ENCODE measurements at places on chromosomes 11 and 22. TPM values are rescaled to one million over a fixed set of nuclear protein-coding genes. Genes with fewer than 3 reads are reported as not detected.
A peak's percentile ranks its signal among the peaks of the same experiment; 100 is the strongest.

DNA sequence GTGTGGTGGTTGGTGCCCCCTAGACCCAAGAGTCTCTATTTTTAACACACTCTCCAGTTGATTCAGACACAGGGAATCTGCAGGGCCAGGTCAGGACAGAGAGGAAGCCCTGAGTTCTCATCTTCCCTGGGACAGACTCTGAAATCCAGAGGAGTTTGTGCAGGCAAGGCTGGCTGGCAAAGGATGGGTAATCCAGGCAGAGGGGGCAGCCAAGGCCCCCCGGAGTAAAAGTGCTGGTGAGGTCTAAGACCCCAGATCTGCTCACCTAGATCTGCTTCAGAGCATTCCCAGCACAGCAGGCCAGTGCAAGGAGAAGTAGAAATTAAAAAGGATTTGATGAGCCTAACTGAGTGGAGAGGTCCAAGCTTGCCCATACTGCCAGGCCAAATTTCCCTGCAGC is 40.6 kb upstream of the MN1 start:
- no peak overlapping the region for H3K27ac ChIP-seq
- no peaks in the 10 kb centered on the region for H3K4me1 ChIP-seq
- no peaks in the 10 kb centered on the region for H3K27me3 ChIP-seq
- DNase-seq = no peak
- no peak overlapping the region for H3K4me3 ChIP-seq
- peaks cover 13% of the 10 kb centered on the region for H3K36me3 ChIP-seq

THY1 gene
- 2.0 TPM for total RNA-seq

GRCh38 chr11:126060757-126061171 is 1.9 kb downstream of the CDON start:
- no peak overlapping the region for H3K27ac ChIP-seq
- H3K36me3 ChIP-seq = no peaks in the 10 kb centered on the region
- H3K27me3 ChIP-seq = peaks cover 49% of the 10 kb centered on the region
- DNase-seq = no peak

SOX6 gene
- not detected for total RNA-seq

DNA sequence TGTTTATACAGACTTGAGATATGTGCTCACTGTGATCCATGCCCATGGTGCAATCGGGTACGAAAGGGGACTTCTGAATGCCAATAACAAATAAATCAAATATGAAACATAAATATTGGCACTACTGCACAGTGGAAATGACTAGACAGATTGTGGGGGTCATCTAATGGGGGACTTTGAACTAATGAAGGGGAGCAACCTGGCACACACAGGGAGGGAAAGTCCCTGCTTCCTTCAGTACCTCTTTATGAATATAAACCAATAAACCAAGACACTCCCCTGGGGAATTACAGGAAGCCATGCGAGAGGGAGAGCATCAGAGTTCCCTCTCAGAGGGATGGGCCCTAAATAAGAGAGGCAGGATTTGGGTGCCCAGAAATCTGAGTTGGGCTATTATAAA is 21.1 kb downstream of the MIF start:
- no peak overlapping the region for H3K4me3 ChIP-seq
- no peak overlapping the region for H3K27ac ChIP-seq
- peaks cover 27% of the 10 kb centered on the region for H3K4me1 ChIP-seq
- H3K27me3 ChIP-seq = no peaks in the 10 kb centered on the region
- DNase-seq = no peak
- H3K36me3 ChIP-seq = peaks cover 4% of the 10 kb centered on the region

DEFB131B gene
- not detected for total RNA-seq

- H3K36me3 ChIP-seq = no peaks in the 10 kb centered on the region
- no peak for DNase-seq
- H3K4me1 ChIP-seq = no peaks in the 10 kb centered on the region
- no peaks in the 10 kb centered on the region for H3K27me3 ChIP-seq
- H3K27ac ChIP-seq = no peak overlapping the region
Measured at GRCh38 chr11:25970726-25971508, 361.0 kb upstream of the ANO3 start.

DNA sequence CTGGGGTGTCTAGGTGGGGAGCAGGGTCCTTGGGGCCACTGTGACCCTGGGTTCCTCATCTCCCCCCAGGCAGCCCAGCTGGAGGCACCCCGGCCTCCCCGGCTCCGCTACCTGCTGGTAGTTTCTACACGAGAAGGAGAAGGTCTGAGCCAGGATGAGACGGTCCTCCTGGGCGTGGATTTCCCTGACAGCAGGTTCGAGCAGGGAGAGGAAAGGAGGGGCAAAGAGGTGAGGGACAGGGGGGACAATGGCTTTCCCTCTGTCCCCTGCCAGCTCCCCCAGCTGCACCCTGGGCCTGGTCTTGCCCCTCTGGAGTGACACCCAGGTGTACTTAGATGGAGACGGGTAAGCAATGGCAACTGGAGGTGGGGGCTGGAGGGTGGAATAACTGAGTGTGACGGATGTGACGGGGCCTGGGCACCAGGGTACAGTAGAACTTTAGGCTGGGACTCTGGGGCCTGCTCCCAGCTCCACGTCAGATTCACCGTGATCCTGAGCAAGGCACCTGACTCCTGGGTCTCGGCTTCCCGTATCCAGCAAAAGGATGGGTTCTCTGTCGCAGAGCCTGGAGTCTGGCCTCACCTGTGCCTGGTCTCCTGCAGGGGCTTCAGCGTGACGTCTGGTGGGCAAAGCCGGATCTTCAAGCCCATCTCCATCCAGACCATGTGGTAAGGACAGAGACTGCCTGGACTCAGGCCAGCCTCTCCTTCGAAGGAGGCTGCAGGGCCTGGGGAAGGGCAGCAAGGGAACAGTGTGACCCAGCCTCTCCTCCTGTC is 3.6 kb downstream of the SSH3 start:
- no peak overlapping the region for H3K27ac ChIP-seq
- DNase-seq = no peak
- H3K36me3 ChIP-seq = no peaks in the 10 kb centered on the region
- no peak overlapping the region for H3K4me3 ChIP-seq
- H3K27me3 ChIP-seq = no peaks in the 10 kb centered on the region
- H3K4me1 ChIP-seq = peaks cover 22% of the 10 kb centered on the region

DNA sequence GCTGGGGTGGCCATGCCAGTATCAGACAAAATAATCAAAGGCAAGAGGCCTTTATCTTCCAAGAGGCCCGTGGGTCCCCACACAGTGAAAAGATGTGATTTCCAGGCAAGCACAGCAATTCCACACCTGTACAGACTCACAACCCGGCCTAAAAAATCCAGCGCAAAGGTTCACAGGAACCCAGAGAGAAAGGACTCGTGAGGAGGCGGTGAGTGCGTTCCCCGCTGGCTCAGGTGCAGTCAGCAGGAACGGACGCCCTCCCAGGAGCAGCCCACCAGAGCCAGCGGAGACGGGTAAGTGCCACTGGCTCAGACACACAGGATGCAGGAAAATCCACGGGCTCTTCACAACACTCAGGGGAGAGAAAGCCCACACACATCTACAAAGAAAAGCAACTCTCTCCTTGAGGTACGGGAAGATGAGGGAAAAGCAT is 4.4 kb downstream of the TOLLIP start:
- H3K36me3 ChIP-seq = peaks cover 4% of the 10 kb centered on the region
- no peaks in the 10 kb centered on the region for H3K27me3 ChIP-seq
- no peak overlapping the region for H3K4me3 ChIP-seq
- peaks cover 17% of the 10 kb centered on the region for H3K4me1 ChIP-seq
- H3K27ac ChIP-seq = no peak overlapping the region

DRD2 gene
- total RNA-seq = 0.86 TPM

- H3K4me3 ChIP-seq = no peak overlapping the region
- no peak overlapping the region for H3K27ac ChIP-seq
- peaks cover 28% of the 10 kb centered on the region for H3K27me3 ChIP-seq
- no peaks in the 10 kb centered on the region for H3K4me1 ChIP-seq
- no peaks in the 10 kb centered on the region for H3K36me3 ChIP-seq
- DNase-seq = no peak
Measured at GRCh38 chr11:45606514-45607281, 58.7 kb downstream of the CHST1 start.

SERPIND1 gene
- not detected for total RNA-seq

HDHD5 gene
- total RNA-seq = 27.1 TPM

HEPN1 gene
- not detected for total RNA-seq

CCDC89 gene
- total RNA-seq = 1.7 TPM

DNA sequence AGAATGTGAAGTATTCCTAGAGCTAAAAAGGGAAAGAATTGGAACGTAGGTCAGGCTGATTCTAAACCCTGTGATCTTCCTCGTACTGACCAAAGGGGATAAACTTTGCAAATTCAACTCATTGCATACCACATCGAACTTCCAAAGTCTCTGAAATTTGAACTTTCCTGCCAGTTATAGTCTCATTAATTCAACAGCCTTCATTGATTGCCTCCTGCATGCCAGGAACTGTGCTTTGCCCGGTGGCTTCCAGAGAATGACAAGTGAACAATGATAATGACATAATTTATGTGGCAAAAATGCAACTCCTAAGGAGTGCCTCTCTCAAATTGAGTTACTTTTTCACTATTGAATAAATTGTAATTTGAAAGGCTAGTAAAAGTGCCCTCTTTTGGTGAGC is 107.7 kb upstream of the LDLRAD3 start:
- H3K27ac ChIP-seq = no peak overlapping the region
- H3K27me3 ChIP-seq = peaks cover 5% of the 10 kb centered on the region
- no peak for DNase-seq
- H3K4me1 ChIP-seq = no peaks in the 10 kb centered on the region
- H3K4me3 ChIP-seq = no peak overlapping the region

CARD18 gene
- total RNA-seq = not detected

DNA sequence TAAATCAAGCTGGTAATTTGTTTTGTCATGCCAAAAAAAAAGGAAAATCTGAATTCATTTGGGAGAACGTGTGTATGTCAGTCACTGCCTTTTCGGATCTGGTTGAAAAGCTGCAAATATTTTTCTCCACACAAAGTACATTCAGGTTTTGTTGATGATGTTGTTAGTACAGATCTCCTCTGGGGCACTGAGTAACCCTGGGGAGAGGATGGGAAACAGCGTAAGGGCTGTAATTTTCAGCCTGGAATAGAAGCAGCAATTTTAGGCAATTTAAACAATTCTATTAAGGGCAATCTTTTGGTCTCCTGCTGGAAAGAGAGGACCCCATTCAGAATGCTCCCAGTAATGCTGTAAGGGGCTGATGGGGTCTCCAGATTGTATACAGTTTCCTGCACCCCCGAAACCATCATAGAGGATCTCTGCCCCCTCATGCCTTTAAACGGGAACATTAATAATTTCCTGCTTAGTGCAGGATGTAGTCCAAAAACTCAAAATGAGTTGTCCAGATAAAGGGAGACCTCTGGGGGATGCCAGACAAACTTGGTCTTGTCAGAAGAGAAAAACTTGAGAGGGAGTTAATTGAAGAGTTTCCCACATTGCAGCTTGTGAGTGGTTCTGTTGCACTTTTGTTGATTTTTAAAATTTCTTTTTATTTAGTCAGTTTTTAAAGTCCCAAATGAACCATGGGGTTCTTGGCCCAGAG is 132.3 kb downstream of the COMMD9 start:
- no peak overlapping the region for H3K27ac ChIP-seq
- DNase-seq = no peak
- peaks cover 11% of the 10 kb centered on the region for H3K27me3 ChIP-seq
- no peaks in the 10 kb centered on the region for H3K4me1 ChIP-seq
- no peaks in the 10 kb centered on the region for H3K36me3 ChIP-seq

GRCh38 chr11:75239531-75240290 is 863 bp upstream of the TPBGL start:
- peaks cover 57% of the 10 kb centered on the region for H3K27me3 ChIP-seq
- peaks cover 10% of the 10 kb centered on the region for H3K4me1 ChIP-seq
- H3K4me3 ChIP-seq = peak overlapping the region; percentile 55
- no peak for DNase-seq

GRCh38 chr11:118791111-118791960 is at the start of gene DDX6:
TSS of gene DDX6 (minus strand) at chr11:118791164. CDS start at chr11:118786251, 4,913 bp downstream.
- DNase-seq = peak; percentile 93
- peak within 1 kb of the TSS; percentile 100 for H3K4me3 ChIP-seq
- peaks cover 32% of the 10 kb centered on the region for H3K36me3 ChIP-seq
- H3K27ac ChIP-seq = peak within 1 kb of the TSS; percentile 95
- H3K4me1 ChIP-seq = peaks cover 19% of the 10 kb centered on the region

- no peak overlapping the region for H3K27ac ChIP-seq
- DNase-seq = no peak
- H3K4me1 ChIP-seq = peaks cover 23% of the 10 kb centered on the region
- no peaks in the 10 kb centered on the region for H3K36me3 ChIP-seq
Measured at GRCh38 chr11:47251751-47252150, 3.1 kb upstream of the ACP2 start.

GRCh38 chr11:66224226-66224855 is 44.1 kb upstream of the RAB1B start:
- H3K27me3 ChIP-seq = no peaks in the 10 kb centered on the region
- H3K4me3 ChIP-seq = no peak overlapping the region
- no peak for DNase-seq

TCIRG1 gene
- total RNA-seq = 295 TPM

SEPTIN3 gene
- 3.2 TPM for total RNA-seq

DNA sequence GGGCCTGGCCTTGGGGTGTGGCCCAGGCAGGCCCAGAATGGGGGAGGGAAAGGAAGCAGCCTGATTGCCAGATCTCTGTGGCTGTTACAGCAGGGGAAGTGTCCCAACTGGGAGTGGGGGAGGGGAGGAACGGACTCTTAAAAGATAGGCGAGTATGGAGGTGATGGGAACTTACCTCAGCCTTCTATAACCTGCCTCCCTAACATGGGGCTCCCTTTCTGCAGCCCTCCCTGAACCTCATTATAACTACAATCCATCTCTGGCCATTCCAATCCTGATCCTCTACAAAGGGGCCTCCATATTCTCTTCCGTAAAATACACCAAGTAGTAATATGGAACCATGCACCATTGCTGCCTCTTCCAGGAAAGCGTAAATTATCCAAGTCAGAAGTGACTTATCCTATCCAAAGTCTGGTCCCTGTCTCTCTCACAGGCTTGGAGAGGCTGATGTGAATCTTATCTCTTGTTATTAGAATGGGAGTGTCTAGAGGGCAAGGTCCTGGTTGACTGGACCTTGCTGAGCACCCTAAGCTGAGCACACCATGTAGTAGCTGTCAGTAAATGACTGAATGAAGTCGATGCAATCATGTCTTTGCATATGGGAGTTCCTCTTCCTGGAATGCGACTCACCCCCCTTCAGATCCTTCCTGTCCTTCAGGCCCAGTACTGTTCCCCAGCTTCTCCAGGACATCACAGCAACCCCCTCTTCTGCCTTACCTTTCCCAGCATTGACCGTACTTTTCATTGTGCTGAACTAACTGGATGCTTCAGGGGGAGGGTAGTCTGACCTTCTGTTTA is 5.9 kb downstream of the RHOG start:
- DNase-seq = peak; percentile 30
- H3K27ac ChIP-seq = peak overlapping the region; percentile 62
- no peaks in the 10 kb centered on the region for H3K27me3 ChIP-seq
- peak overlapping the region; percentile 64 for H3K4me3 ChIP-seq
- H3K36me3 ChIP-seq = peaks cover 89% of the 10 kb centered on the region

- no peak overlapping the region for H3K27ac ChIP-seq
- H3K4me3 ChIP-seq = no peak overlapping the region
- no peak for DNase-seq
- H3K27me3 ChIP-seq = peaks cover 7% of the 10 kb centered on the region
- no peaks in the 10 kb centered on the region for H3K4me1 ChIP-seq
- no peaks in the 10 kb centered on the region for H3K36me3 ChIP-seq
Measured at GRCh38 chr11:8533332-8533731, 60.7 kb downstream of the STK33 start.

KCNJ11 gene
- 0.55 TPM for total RNA-seq

ELF5 gene
- total RNA-seq = not detected

OR5I1 gene
- not detected for total RNA-seq

Data from activated CD4-positive, alpha-beta memory T cell treated with anti-CD3 and anti-CD28 coated beads, Interleukin-2, amount 10 ng/mL, durations not matched to agents 7 days and 5 days (primary cell).